ENCODE measurements at places on chromosomes 6 and 20.

DNA sequence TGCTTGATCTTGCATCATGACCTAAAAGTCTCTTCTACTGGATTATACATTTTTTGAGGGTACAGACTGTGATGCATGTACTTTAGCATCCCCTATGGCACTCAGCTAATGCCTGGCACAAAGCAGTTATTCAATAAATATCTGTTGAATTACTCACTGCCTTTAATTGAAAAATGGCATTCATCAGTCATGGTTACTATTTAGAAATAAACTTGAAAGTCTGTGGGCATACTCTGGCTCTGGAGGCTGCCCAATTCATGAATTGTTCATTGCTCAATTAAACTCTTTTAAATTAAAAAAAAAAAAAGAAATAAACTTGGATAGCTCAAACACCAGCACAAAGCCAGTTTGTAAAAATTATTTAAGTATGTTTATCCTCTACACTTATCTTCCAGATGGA is 40.0 kb downstream of the HEBP2 start:
- no peak for DNase-seq

DNA sequence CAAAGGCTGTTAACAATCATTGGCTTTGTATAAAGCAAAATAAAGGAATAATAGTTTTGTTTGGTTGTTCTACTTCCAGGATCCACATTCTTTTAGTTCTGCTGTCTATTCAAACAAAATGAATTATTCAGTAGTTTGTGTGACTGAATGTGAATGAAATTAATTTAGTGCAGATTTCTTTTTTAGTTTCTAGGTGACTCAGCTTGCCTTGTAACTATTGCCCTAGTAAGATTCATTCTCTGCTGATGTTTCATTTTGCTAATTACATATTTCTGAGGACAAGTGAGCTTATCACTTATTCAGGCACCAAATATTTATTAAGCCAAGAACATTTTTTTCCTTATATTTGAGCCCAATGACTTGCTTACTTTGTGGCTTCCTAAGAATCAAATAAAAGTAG is 46.5 kb upstream of the RIPOR2 start:
- DNase-seq = no peak

DNA sequence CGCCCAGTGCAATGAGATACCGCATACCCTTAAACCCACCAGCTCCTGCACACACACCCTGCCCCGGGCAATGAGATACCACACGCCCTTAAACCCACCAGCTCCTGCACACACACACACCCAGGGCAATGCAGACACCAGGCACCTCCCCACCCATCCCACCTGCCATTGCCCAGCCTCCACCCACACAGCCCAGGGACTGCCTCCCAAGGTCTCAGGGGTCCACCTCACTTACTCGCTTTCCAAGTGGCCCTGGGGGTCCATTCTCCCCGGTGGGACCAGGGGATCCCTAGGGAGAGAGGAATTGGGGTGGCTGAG is 24.0 kb downstream of the COL11A2 start:
- no peak for DNase-seq

DNA sequence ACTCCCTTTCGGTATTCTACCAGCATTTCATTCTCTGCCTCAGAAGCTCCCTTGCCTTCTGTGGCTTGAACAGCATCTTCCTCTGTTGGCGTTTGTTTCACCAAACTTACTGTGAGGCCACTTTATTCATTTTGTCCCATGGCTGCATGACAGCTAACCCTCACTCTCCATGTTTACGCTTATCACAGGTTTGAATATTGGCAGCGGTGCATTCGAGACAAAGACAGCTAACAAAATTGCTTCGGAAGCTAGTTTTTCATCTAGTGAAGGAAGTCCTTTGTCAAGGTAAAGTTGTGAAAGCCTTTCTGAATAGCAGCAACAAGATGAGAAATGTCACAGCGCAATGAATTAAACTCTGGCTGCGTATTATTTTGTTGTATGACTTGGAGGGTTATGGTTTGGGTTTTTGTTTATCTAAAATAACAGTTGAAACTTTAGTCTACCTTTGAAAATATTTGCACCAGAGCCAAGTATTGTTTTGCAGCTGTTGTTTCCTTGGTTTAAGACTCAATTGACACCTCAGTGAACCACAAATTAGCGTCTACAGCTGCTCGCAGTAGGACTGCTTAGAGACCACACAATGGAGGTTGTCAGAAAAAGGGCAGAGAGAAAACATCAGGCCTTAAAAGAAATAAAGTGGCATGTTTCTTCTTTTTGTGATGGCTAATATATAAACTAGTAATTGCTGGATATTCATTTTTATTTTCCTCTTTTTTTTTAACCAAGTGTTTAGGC is 70.4 kb upstream of the XRN2 start:
- no peak for DNase-seq

GRCh38 chr20:50186987-50187402 is 3.6 kb upstream of the CEBPB start:
- DNase-seq = no peak

- DNase-seq = no peak
These were observed 21.7 kb downstream of the TMC2 start for GRCh38 chr20:2557873-2558580.

GRCh38 chr6:41940759-41941279 is 789 bp downstream of the CCND3 start:
- DNase-seq = peak; percentile 77

DNA sequence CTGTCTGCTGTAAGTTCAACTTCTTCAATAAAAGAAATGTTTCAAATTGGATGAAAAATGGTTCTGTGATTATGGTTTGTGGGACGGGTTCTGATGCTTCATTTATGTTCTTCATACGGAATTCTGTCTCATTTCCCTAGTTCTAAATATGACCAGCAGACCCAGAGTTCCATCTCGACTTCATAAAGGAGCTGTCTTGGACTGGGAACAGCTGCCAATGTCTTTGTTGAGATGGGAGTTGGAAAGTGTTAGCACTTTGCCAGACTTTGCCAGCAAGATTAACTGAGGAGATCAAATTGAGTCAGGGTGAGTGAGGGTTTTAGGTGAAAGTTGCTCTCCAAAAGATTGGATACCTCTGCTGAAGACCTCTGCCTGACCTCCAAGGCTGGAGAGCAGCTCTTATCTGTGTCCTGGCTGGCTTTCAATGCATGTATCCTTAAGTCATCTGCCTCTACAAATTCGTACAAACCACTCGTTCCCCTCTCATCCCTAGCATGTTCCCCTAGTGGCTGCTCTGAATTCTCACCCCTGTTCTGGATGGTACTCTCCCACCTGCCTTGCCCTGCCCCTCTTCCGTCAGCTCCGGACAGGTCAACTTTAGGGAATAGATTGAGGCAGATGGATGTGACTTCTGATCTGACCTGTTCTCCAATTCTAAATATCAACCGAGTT is at the start of gene EFCAB8:
Gene EFCAB8, plus strand, starts transcription at position 223 of the 672 bp plus-strand sequence. CDS start 4,870 bp downstream, outside the sequence.
- no peak for DNase-seq

DNA sequence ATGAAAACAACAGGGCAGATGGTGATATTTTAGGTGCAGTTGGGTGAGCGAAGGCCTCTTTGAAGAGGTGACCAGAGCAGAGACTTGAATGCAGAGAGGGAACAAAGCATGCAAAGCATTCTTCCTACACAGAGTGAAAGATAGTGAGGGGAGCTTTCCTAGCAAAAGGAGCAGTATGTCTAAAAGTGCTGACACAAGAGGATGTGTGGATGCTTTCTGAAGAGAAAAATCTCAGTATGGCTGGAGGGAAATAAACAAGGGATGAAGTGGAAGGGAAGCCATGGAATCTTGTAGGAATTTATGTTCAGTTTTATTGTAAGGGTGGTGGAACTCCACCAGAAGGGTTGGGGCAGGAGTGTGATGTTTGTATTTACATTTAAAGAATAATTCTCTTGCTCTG is 128.6 kb downstream of the F13A1 start:
- no peak for DNase-seq

DNA sequence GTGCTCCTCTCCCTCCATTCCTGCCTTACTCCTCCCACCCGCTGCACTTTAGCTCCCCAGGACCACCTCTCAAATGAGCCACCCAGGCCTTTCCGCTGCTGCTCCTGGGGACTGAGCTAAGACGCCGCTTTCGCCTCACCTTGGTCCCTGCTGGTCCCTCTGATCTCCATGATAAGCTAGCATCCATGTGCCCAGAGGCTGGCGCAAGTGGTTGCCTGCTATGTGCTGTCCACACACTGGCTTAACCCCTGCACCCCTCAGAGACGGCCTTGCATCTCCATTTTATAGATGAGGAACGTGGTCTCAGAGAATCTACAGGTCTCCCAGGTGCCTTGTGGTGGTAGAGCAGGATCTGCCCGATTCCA is 160.1 kb upstream of the PMEPA1 start:
- no peak for DNase-seq

- no peak for DNase-seq
These were observed 5.7 kb upstream of the CD93 start for GRCh38 chr20:23091721-23092383.

All from umbilical cord (tissue), 2 donors.